Tibial nerve (tissue), 4 donors: ENCODE measurements at places on chromosomes 12 and 14. TPM values are rescaled to one million over a fixed set of nuclear protein-coding genes. Genes with fewer than 3 reads are reported as not detected.

DNA sequence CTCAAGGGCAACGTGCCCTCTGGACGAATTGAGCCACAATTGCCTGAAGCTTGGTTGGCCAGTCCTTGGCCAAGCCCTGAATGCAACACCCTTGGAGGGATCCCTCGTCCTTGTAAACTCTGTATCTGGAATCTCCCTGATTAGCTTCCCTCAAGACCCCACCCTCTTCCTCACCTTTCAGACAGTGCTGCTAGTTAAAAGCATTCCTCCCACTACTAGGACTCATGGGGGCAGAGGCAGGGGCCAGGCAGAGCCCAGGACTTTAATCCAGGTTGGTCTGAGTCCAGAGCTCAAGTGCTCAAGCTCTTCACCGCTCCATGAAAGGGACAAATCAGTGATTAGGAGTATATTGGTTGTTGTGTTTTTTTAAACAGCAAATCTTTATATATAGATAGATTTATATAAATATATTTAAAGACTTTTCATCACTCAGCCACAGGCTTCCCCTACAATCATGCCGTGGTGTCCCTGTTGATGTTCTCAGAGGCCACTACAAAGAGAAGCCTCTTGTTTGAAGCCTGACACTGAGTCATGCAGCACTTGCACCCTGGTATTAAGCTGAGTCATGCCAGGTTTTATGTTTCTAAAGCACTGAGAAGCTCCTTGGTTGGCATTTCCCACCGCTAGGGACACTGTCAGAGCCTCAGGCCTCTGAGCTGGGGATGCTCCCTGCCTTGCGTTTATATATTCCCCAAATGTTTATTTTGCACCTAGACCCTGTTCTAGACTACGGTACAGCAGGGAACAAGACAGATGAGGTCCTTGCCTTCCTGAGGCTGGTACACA, 53.8 kb upstream of the GSC start:
- no peaks in the 10 kb centered on the region for H3K27me3 ChIP-seq
- H3K4me3 ChIP-seq = no peak overlapping the region
- no peaks in the 10 kb centered on the region for H3K36me3 ChIP-seq
- no peaks in the 10 kb centered on the region for H3K4me1 ChIP-seq
- H3K27ac ChIP-seq = no peak overlapping the region
- no peak for DNase-seq

GRCh38 chr12:81381951-81382350, 304.1 kb downstream of the ACSS3 start:
- H3K4me3 ChIP-seq = no peak overlapping the region
- H3K36me3 ChIP-seq = no peaks in the 10 kb centered on the region
- no peaks in the 10 kb centered on the region for H3K27me3 ChIP-seq
- no peaks in the 10 kb centered on the region for H3K4me1 ChIP-seq

PPFIBP1 gene
- total RNA-seq = 71.2 TPM

- peaks cover 5% of the 10 kb centered on the region for H3K36me3 ChIP-seq
- no peaks in the 10 kb centered on the region for H3K27me3 ChIP-seq
- no peak overlapping the region for H3K4me3 ChIP-seq
- DNase-seq = peak; percentile 74
- H3K4me1 ChIP-seq = no peaks in the 10 kb centered on the region
Observed at GRCh38 chr14:77094672-77095284, 3.3 kb upstream of the CIPC start.

- DNase-seq = no peak
- no peak overlapping the region for H3K27ac ChIP-seq
- H3K36me3 ChIP-seq = no peaks in the 10 kb centered on the region
- H3K4me3 ChIP-seq = no peak overlapping the region
Observed at GRCh38 chr14:72881543-72881942, 12.4 kb downstream of the DPF3 start.
